ENCODE measurements at places on chromosomes 7 and 10.

DNA sequence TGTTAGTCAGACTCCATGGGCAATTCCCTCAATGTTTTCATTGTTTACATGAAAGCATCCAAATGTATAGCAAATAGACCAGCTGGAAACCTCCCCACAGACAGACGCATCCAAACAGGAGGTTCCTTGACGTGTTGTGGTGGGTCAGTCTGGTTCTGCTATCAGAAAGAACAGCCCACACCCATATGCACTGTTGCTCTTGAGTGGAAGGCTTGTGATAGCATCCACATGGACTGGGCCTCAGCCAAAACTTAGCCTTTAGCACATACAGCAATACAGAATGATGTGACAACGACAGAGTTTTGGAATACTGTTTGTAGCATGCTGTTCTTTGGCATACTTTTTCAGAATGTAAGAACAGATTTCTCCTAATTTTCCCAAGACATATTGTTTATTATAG is 299.2 kb upstream of the ETV1 start:
- DNase-seq, result no peak

GRCh38 chr7:80941208-80941758 is 22.4 kb upstream of the SEMA3C start:
- DNase-seq, result no peak

GRCh38 chr10:132564249-132564605 is 26.6 kb downstream of the INPP5A start:
- DNase-seq, result no peak

DNA sequence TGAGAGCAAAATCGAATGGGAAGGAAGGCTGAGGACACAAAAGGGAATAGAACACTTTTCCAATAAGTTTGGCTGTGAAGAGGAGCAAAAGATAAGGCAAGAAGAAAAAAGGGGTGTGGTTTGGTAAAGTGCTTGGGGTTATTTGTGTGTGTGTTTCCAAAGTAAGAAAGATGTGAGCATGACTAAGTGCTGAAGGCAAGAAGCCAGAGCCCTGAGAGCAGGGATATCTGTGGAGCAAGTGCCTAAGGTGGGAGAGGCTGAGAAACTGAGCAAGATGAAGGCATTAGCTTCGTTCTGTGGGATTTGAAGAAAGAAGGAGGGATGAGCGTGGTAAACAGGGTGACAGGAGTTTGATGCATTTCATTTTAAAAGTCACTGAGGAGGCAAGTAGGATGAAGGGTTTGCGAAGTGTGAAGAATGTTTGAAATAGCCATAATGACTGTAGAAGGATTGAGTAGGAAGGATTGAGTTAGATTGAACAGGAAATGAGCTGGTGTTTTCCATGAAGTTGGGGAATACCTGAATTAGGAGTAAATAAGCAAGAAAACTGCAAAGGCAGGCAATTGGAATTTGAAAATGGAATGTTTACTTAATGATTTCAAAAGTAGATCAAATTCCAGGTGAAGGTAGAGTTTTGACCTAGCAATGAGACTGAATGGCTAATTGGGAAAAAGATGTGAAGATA is 19.9 kb upstream of the SP4 start:
- no peak for DNase-seq

DNA sequence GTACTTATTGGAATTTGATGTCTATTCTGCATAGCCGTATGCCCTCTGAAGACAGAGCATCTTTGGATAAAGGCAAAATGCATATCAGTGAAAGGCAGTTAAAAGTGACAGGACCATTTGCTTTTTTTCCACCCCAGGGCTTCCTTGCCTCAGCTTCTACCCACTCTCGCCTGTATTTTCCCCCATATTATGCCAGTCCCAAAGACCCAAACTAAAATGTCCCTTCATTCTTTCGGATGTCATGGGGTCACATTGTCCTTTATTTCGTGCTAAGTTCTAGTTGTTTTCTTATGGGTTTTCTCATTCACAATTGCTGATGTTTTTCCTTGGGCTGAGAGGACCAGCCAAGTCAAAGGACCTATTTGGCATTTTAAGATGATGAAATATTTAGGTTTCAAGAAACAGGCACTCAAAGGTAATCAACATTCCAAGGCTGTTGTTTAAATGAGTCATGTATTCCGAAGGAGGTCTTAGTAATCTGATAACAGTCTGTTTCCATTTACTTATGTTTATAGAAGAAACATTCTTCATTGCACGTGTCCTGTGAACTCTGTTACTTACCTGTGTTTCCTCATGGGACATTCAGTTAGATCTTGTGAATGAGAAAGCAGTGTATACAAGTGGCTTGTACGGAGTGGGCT is 74.1 kb downstream of the DNAH11 start:
- no peak for DNase-seq

DNA sequence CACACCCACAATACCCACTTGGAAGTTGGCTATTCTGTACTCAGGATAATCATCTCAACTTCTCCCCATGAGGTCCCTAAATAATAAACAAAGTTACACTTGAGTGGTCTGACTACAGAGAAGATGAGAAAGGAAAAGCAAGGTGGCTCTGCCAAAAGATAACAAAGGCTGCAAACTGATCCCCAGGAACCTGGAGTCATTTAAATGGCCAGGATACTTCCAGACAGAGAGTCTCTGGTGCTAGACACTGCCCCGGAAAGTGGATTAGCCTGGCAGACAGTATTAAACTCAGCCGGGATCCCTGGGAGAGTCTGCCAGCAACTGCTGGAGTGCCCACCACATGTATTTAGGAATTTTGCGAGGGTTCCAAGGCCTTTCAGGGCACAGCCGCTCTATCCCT is 93.7 kb downstream of the DGKI start:
- no peak for DNase-seq

DNA sequence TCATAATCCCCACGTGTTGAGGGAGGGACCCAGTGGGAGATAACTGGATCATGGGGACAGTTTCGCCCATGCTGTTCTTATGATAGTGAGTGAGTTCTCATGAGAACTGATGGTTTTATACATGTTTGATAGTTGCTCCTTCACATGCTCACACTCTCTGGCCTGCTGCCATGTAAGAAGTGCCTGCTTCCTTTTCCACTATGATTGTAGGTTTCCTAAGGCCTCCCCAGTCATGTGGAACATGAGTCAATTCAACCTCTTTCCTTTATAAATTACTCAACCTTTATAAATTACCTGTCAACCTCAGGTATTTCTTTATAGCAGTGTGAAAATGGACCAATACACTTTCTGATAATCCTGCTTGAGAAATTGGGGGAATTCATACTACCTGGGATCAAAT is 80.2 kb downstream of the ZNF37A start:
- no peak for DNase-seq

GRCh38 chr10:17368708-17369272 is 85.6 kb downstream of the ST8SIA6 start:
- DNase-seq, result peak; percentile 7

DNA sequence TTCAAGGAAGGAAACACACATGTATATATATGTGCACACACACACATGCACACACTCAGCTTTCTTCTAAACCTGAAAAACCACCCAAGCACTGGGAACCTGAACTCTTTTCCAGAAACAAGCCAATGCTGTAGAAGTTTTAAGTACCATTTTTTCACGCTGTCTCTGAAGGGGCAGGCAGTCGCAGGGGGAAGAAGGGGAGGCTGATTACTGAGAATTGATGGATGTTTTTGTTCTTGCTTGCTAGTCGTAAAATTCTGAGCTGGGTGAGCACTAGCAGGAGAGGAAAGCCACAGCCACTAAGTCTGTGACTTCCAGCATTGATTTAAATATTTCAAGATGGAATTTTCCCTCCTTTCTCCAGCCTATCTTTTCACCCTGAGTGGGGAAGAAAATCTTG is 391.8 kb downstream of the CALN1 start:
- no peak for DNase-seq

DNA sequence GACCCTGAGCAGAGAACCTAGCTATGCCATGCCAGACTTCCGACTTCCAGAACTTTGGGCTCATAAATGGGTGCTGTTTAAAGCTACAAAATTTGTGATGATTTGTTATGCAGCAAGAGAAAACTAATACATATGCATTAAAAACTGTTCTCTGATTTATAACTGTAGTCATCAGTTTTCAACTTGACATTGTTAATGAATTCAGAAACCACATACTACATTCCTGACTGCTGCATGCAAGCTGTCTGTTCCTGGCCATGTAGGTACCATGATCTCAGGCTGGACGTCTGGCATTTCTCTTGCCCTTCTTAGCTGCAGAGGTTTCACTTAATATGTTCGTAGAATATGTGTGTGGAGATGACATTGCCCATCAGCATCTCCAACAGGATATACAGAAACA is 28.4 kb downstream of the MKX start:
- DNase-seq, result no peak

GRCh38 chr7:20331910-20332813 is 1.5 kb downstream of the ITGB8 start:
- no peak for DNase-seq

DNA sequence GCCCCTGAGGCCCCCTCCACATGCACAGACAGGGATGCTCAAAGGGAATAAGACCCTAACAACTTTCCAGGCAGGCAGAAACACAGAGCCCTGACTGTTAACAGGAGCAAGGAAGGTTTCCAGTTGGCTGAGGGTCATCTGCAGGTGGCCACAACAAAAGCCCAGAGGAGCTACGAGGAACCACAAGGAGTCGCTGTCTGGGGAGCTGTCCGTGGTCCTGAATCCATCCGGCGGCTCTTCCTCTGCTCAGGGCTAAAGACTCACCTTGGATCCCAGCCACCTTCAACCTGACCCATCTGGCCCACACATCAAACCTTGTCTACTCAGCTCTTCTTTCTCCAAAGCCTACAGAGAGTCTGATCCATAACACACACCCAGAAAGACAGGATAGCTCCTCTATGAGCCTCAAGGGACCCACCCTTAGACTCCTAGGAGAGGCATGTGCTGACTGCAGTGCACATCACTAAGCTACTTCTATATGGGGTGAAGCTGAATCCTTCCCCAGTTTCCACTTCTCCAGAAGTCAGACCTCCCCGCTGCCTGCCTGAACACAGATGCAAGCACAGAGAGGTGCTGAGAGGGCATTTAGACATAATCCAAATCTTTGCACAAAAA is 104.0 kb downstream of the SLIT1 start:
- DNase-seq, result peak; percentile 71

GRCh38 chr10:122014652-122015248 is 25.8 kb downstream of the TACC2 start:
- DNase-seq, result no peak
